ENCODE measurements at places on chromosomes 16 and 17. TPM values are rescaled to one million over a fixed set of nuclear protein-coding genes. Genes with fewer than 3 reads are reported as not detected.

Gene PRR29
- 1.5 TPM for total RNA-seq

Gene KRTAP1-1
- total RNA-seq: not detected

Gene HSPB9
- 0.11 TPM for total RNA-seq

Gene TBC1D3I
- not detected for total RNA-seq

Gene OTOA
- 0.07 TPM for total RNA-seq

Gene PMFBP1
- total RNA-seq: 0.88 TPM

Gene KRTAP4-4
- total RNA-seq: not detected

Gene C1QTNF8
- not detected for total RNA-seq

Gene IL21R
- 61.8 TPM for total RNA-seq

Gene CDYL2
- 17.6 TPM for total RNA-seq

Gene CXCL16
- total RNA-seq: 1.7 TPM

Gene CCL1
- not detected for total RNA-seq

Gene MAFG
- total RNA-seq: 15.3 TPM

GRCh38 chr16:12628536-12628935 is 175.2 kb downstream of the CPPED1 start:
- no peak for DNase-seq

GRCh38 chr17:29146369-29146972 is 33.7 kb downstream of the MYO18A start:
- DNase-seq: peak; percentile 38

- no peak for DNase-seq
Measured at GRCh38 chr16:11687601-11688519, 19.6 kb downstream of the SNN start.

DNA sequence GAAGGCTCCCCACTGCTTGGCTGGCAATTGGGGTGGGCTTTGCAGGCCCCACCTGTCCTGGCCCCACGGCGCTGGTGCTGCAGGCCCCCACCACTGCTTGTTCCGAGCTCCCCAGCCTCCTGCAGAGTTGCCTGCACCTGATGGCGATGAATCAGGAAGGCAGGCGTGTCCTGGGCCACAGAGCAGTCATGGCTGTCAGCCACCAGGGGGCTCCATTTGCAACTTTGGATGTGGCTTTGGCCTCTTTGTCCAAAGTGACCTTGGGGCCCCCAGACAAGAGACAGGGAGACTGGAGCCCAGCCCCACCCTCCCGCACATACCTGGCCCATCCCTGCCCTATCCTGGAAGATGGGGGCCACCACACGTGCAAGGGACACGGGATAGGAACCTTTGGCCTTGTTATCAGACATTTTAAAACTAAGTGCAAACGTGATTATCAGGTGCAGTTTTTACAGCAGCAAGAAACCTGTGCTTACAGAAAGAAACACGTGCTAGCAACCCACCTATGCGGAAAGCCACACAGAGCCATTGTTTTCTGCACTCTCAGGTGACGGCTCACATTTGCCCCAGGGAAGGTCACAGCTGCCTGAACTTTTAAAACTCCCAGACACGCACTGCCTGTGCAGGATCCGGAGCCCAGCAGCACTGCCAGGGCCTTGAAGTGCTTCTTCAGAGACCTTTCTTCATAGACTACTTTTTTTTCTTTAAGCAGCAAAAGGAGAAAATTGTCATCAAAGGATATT is at the start of gene DNASE1:
Gene DNASE1, plus strand, starts transcription at position 443 of the 743 bp plus-strand sequence. CDS start 683 bp downstream, outside the sequence.
- DNase-seq: peak; percentile 82

- DNase-seq: no peak
Measured at GRCh38 chr16:49351096-49351487, 22.5 kb upstream of the C16orf78 start.

GRCh38 chr17:72863526-72864211 is 228.8 kb downstream of the SLC39A11 start:
- peak; percentile 16 for DNase-seq

GRCh38 chr17:12877953-12878669 is 88.8 kb downstream of the ARHGAP44 start:
- DNase-seq: no peak

DNA sequence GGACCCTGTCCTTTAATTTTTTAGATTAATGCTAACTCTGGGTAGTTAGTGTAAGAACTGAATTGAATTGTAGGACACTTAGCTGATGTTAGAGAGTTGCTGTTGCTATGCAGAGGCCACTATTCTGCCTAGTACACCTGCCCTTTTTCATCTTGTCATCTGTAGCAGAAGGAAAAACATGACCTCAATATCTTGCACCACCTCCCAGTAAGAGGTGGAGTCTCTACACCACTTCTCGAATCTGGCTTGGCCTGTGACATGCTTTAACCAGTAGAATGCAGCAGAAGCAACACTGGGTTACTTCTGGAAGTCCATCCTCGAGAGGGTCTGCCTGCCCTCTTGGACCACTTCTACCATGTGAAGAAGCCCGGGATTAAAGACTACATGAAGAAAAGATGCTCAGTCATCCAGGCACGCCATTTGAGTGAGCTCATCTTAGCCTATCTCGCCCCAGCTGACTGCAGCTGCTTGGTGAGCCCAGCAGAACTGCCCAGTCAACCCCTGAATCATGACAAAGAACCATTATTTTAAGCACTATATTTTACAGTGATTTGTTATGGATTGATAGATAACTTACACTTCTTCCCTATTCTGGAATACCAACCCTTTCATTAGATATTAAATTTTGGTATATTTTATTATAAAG is 153.5 kb downstream of the MYO1D start:
- DNase-seq: no peak

- DNase-seq: no peak
Measured at GRCh38 chr17:76598004-76598439, 12.4 kb upstream of the ST6GALNAC2 start.

- DNase-seq: no peak
Measured at GRCh38 chr17:59838052-59838916, 54.5 kb downstream of the TUBD1 start.

DNA sequence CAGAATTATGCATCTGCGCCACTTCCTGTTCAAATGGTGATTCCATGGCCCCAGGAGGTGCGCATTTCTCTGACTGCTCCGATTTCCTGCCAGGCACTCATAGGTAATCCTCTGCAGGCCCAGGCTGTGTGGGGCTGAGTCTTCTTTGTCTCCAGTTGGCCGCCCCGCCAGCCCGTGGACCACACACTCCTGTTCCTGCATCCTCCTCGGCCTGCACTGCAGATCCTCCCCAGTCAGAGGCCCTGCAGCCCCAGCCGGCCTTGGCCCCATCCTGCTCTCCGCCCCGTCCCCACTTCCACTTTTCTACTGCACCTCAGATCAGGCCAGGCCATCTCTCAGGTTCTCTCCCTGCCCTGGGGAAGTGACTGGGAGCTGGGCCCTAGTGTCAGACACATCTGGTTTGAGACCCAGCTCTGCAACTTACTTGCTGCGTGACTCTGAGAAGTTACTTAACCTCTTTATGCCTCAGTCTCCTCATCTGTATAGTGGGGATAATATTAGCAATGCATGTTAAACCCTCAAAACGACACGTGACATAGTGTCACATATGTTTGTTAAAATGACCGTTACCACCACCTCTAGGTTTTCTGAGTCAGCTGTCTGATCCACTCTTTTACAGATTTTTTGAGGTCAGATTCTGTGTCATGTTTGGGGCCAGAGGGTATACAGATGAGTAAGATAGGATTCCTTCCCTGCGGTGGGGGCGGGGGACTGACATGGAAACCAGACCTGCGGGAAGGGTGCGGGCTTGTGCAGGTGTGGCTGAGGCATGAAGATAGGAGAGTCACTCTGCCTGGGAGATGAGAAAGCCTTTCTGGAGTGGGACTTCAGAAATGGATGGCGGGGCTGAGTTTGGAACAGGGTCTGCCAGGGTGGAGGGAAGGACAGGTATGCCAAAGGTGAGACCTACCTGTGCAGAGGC is 12.8 kb downstream of the RAB11FIP4 start:
- DNase-seq: no peak

DNA sequence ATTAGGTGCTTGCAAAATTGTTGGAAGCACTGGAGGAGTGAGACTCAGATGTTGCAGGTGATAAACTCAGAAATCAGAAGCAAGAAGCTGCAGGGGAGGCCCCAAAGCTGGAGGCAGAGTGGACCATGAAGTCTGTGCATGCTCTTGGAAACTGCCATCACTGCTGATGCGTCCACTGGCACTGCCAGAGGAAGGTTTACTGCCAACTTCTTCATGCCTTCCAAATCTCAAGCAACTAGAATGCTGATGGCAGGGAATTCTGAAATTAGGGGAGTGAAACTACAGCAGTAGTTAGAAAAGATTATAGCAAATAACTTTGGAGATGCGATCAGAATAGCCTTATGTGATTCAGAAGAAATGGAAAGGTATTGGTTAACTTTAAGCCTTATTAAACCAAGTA is 277.1 kb upstream of the SDK2 start:
- DNase-seq: no peak

DNA sequence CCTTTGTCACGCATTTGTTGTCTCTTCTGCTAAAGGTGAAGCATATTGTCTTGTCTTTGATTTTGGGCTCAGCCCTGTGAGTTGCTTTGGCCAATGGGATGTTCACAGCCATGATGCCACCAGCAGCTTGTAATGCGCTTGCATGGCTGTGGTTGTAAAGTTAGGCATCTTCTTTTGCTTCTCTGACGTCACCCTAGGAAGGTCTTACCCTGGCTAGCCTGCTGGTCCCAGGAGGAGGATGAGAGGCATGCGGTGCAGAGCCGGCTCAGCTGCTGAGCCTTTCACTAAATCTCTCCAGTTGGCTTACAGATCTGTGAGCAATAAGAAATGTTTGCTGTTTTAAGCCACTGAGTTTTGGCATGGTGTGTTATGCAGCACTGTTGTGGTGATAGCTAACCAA is 40.8 kb downstream of the IRX6 start:
- no peak for DNase-seq

DNA sequence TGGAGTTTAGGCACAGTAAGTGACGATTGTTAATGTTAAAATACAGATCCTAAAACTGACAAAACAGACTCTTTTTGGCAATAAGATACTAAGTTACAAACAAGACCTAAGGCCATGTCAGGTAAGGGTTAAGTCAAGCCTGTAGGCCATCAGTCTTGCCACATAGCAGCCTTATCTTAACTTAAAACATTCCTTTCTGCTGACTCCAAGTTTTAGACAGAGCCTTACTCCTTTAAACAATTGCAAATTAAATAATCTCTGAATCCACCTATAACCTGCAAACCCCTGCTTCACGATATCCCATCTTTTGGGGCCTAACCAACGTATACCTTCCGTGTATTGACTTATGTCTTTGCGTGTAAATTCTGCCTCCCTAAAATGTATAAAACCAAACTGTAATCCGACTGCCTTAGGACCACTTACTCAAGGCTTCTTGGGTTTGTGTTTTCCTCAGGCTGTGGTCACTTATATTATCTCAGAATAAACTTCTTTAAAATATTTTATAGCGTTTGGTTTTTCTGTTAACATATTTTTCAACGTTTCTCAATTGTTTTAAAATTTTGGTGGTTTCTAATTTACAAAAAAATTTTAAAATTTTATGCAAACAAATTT is 64.4 kb downstream of the EFCAB5 start:
- DNase-seq: no peak

GRCh38 chr16:75311383-75311938 is 60.0 kb upstream of the BCAR1 start:
- DNase-seq: no peak

GRCh38 chr17:4006165-4006589 is 41.9 kb upstream of the ATP2A3 start:
- DNase-seq: no peak

- DNase-seq: no peak
Measured at GRCh38 chr17:12830777-12831247, 41.5 kb downstream of the ARHGAP44 start.

DNA sequence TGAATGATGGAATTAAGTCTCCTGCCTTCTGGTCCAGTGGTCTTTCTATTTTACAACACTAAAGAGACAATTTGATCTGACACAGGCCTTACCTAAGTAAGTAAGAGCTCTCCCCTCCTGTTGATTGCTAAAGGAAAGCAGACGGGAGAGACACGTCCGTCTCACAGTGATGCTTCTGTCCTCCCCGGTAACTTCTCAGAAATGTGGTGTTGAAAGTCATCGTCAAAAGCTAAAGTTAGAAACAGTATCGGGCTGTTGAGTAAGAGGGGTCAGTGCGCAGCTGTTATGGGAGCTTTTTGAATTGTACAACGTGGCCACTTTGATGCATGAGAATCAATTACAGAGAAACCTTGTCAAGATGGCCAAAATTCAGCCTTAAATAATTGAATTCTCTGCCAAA is 1.9 kb upstream of the RBFOX1 start:
- DNase-seq: no peak

- DNase-seq: no peak
Measured at GRCh38 chr17:3213587-3213986, 6.1 kb downstream of the OR1A1 start.

DNA sequence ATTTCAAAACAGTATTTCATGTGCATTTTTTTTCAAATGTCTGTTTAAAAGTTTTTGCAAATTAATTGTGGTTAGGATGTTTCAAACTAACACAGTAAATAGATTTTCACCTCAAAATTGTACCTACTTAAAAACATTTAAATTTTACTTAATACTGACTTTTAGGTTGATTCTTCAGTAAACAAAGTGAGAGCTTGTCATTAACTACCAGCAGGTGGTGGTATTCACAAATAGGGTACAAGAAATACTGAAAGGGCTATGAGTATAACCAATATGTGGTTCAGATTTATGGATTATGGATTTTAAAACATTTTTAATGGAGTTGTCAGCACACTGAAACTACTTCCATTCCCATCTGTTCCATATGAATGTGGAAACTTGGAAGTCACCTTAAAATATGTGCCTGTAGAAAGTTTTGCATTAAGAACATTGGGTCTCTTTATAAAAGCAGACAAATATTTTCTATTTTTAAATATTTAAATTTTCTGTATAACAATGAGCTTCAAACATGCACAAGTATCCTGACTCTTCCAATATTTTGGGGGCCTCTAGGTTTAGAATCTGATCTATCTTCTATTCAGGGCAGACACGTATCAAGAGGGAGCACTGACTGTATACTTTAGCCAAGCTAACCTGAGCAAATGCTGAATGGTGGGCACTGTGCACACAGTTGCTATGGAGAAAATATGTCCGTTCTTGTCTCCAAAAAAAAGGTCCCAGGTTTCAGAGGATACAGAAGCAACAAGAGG is 155.6 kb downstream of the SNX11 start:
- no peak for DNase-seq

DNA sequence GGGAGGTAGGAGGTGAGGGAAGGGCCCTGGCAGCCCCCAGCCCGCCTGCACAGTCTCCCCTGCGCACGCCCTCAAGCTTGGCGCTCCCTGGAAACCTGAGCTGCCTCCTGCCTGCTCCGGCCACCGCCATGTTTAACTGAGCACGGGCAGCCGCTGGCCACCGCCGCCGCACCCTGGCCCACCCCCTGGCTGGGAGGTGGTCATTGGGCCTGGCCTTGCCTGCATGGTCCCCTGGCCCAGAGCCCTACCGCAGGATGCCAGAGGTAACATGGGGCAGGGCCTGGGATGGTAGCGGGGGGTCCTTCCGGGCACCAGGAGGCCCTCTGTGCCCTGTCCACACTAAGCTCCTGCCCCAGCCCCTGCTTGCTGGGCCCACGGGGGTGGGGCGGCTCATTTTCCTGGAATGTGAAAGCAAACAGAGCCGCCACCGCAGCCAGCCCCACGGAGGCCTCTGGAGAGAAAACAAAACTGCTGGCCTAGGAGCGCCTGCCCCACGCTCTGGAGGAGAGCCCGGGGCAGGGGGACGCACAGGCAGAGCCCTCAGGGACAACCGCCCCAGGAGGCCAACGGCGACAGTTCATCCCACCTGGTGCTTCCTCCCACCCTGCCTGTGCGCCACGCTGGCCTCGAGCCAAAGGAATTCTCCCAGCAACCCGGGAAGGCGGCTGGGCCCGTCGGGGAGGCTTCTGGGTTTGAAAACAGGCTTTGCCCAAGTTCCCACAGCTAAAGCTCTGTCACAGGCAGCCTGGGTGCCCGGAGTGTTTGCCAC is 8.9 kb downstream of the NHERF2 start:
- DNase-seq: no peak

GRCh38 chr16:35678-36305 is 17.6 kb downstream of the POLR3K start:
- DNase-seq: no peak

- no peak for DNase-seq
Measured at GRCh38 chr16:25023556-25023955, 8.4 kb upstream of the ARHGAP17 start.

Data from activated CD4-positive, alpha-beta T cell treated with anti-CD3 and anti-CD28 coated beads for 36 hours (primary cell).